ENCODE measurements at places on chromosomes 3 and 15.

DNA sequence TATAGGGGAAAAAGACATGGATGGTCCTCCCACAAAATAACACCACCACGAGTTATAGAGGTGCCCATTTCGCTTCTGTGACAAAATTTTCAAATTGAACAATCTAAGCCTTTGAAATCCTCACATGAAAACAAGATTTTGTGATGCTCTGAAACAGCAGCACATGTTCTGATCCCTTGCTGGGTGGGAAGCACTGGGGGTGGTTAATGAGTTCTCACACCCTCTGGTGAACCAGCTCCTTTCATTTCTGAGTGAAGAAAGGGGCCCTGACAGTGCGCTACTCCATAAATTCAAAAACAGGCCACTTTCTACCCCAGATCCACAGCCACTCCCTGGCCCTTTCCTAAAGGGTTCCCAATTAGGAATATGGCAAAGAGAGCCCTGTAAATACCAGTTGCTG is 129.3 kb downstream of the TNIK start:
- no peaks in the 10 kb centered on the region for H3K36me3 ChIP-seq
- H3K4me1 ChIP-seq: peaks cover 11% of the 10 kb centered on the region
- DNase-seq: no peak
- no peak overlapping the region for H3K27ac ChIP-seq

- no peak overlapping the region for H3K27ac ChIP-seq
- H3K4me3 ChIP-seq: no peak overlapping the region
- peak; percentile 78 for DNase-seq
- H3K27me3 ChIP-seq: peaks cover 2% of the 10 kb centered on the region
These were observed 5.7 kb upstream of the DYNLT2B start for GRCh38 chr3:196323691-196324090.

- peaks cover 34% of the 10 kb centered on the region for H3K36me3 ChIP-seq
- no peak overlapping the region for H3K27ac ChIP-seq
- H3K4me3 ChIP-seq: no peak overlapping the region
- no peak for DNase-seq
- H3K4me1 ChIP-seq: no peaks in the 10 kb centered on the region
These were observed 85.6 kb downstream of the TJP1 start for GRCh38 chr15:29736744-29737020.

- H3K4me3 ChIP-seq: no peak overlapping the region
- no peaks in the 10 kb centered on the region for H3K36me3 ChIP-seq
- H3K27ac ChIP-seq: no peak overlapping the region
- no peaks in the 10 kb centered on the region for H3K27me3 ChIP-seq
- no peaks in the 10 kb centered on the region for H3K4me1 ChIP-seq
These were observed 9.5 kb downstream of the PPP2R3A start for GRCh38 chr3:135975053-135975452.

DNA sequence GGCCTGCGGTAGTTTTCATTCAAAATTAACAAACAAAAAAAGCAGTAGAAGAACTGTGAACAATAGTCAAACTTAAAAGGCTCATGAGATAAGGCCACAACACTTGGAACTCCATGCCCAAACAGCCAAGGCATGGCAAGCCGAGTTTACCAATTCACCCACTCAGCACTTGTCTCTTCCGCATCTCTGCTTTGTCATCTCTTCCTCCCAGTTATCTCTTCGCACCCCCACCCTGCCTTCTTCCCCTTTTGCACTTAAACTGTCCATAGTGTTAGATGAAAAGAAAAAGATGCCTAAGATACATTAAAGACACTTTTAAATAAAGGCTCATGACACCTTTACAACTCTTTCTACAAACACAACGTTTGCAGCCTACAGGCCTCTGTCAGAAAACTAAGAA is 11.1 kb downstream of the TLE3 start:
- H3K27ac ChIP-seq: no peak overlapping the region
- DNase-seq: no peak
- H3K4me3 ChIP-seq: no peak overlapping the region
- no peaks in the 10 kb centered on the region for H3K27me3 ChIP-seq
- peaks cover 65% of the 10 kb centered on the region for H3K4me1 ChIP-seq

DNA sequence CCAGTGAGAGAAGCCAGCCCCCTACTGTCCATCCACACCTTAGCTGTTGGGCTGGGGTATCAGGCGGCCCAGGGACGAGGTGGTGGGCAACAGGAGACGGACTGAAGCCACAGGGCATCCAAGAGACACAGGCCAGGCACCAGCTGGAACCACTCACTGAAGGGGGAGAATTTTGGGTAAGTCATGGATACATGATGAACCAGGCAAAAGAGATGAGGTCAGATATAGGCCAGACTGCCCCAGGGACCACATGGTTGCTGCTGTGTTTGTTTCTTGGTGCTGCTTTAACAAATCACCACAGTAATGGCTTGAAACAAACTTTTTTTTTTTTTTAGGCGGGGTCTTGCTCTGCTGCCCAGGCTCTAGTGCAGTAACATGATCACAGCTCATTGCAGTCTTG is 66.4 kb downstream of the SEMA5B start:
- H3K36me3 ChIP-seq: no peaks in the 10 kb centered on the region
- H3K27me3 ChIP-seq: no peaks in the 10 kb centered on the region
- no peak for DNase-seq
- H3K4me1 ChIP-seq: no peaks in the 10 kb centered on the region
- no peak overlapping the region for H3K27ac ChIP-seq

- DNase-seq: no peak
- no peak overlapping the region for H3K4me3 ChIP-seq
- no peaks in the 10 kb centered on the region for H3K36me3 ChIP-seq
These were observed 122.8 kb downstream of the GHSR start for GRCh38 chr3:172325461-172325860.

DNA sequence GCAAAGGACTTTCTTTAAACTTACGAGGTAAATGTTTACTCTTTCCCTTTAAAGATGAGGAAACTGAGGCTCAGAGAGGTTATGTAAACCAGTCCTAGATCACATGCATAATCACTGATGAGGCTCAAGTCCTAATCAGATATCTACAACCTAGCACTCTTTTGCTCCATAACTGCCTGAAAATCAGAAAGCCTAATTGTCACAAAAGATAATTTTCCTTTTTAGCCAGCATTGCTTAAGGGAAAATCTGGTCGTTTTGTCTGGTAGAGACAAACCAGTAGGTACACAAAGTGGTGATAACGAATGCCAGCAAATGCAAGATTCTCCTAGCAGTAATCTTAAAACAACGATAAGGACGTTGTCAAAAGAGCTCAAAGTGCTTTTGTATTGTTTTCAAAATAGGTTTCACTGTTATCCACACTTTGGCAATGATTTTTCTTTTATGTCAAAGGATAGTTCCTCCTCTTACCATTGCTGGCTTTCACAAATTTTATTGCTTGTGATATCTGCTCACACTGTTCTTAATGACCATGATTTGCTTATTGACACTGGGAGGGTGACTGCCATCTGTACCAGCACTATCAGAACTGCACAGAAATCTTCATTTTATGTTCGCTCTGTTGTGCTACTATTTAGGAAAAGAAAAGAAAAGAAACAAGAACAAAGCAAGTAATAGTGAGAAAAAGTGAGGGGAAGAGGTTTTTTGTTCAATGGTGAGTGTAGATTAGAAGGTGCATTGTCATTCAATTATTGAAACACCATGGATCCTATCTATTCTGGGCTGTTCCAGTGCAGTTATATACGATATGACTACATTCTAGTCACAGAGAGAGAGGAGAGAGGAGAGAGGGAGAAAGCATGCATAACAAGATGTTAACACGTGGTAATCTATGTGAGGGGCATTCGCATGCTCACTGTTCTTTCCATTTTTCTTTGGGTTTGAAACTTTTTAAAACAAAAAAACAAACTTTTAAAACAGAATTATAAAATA is 13.7 kb downstream of the IQCH start:
- H3K4me3 ChIP-seq: no peak overlapping the region
- H3K27me3 ChIP-seq: no peaks in the 10 kb centered on the region
- H3K4me1 ChIP-seq: no peaks in the 10 kb centered on the region
- no peaks in the 10 kb centered on the region for H3K36me3 ChIP-seq

DNA sequence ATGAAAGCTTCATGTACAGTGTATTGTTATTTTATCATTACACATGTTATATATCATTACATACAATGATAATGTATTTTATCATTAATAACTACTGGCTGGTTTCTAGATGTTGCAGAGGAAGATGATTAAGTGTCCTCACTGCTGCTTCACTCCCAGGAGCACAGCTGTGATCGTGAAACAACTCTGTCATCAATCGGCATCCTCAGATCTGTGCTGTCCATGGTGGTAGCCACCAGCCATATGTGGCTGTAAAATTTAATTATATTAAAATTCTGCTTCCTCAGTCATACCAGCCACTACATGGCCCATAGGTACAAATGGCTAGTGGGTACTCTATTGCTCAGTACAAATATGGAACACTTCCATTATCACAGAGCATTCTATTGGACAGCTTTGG is 379.4 kb upstream of the CFAP20DC start:
- H3K4me3 ChIP-seq: no peak overlapping the region
- H3K27ac ChIP-seq: no peak overlapping the region
- H3K36me3 ChIP-seq: no peaks in the 10 kb centered on the region
- no peak for DNase-seq
- no peaks in the 10 kb centered on the region for H3K27me3 ChIP-seq

- no peaks in the 10 kb centered on the region for H3K27me3 ChIP-seq
- no peaks in the 10 kb centered on the region for H3K36me3 ChIP-seq
- H3K27ac ChIP-seq: peak overlapping the region; percentile 26
These were observed 31.6 kb upstream of the TIMP4 start for GRCh38 chr3:12190221-12190807.

DNA sequence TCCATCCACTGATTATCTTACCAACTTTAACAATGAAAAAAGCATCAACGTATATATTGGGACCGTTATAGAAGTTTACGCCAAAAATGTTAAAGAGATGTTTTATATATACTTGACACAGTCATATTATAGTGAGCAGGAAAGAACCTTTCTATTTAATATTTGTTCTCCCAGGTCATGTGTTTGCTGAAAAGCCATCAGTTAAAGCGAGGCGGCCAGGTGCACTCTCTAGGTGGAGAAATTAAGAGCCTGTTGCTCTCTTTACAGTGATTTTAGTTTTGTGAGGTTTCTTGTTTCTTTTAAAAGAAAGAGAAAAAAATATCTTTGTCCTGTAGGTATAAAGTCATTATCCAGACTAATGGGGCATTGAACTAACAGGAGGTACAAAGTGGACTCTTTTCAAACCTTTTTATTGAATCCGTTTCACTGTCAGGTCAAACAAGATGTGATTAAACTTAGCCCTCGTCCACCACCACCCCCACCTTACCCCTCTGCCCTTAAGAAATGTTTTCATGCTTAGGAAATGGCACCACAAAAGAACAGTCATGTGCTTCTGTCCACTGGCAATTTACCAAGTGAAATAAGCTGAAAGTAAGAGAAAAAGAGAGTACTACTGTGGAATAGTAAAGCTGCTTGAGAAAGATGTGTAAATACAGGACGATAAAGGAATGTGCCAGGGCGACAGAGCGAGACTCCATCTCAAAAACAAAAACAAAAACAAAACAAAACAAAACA is 279.9 kb downstream of the PTPRG start:
- H3K4me3 ChIP-seq: no peak overlapping the region
- peaks cover 13% of the 10 kb centered on the region for H3K4me1 ChIP-seq
- no peaks in the 10 kb centered on the region for H3K27me3 ChIP-seq
- peak; percentile 34 for DNase-seq

- DNase-seq: peak; percentile 44
- H3K4me3 ChIP-seq: no peak overlapping the region
- no peaks in the 10 kb centered on the region for H3K4me1 ChIP-seq
- H3K36me3 ChIP-seq: no peaks in the 10 kb centered on the region
- no peak overlapping the region for H3K27ac ChIP-seq
These were observed 39.5 kb upstream of the GOLGA6B start for GRCh38 chr15:72614810-72615532.

DNA sequence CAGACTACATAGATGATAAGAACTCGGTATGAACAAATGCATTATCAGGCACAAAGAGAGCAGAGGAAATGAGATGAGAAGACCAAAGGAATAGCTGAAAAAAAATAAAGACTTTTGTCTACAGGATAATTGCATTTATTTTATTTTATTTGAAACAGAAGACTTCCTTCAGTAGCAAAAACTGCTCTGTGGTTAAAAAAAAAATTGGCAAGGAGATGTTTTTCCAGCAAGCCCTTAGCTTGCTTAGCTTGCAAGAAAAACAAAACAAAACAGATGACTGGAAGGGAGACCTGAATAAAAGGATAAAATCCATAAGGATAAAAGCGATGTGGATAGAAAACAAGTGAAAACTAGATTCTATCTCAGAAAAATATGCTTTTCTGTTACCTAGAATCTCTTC is 9.1 kb upstream of the PPM1L start:
- no peaks in the 10 kb centered on the region for H3K36me3 ChIP-seq
- H3K27me3 ChIP-seq: no peaks in the 10 kb centered on the region
- DNase-seq: no peak
- no peaks in the 10 kb centered on the region for H3K4me1 ChIP-seq

- H3K27ac ChIP-seq: no peak overlapping the region
- H3K36me3 ChIP-seq: peaks cover 43% of the 10 kb centered on the region
- no peak for DNase-seq
- no peak overlapping the region for H3K4me3 ChIP-seq
- H3K4me1 ChIP-seq: no peaks in the 10 kb centered on the region
- H3K27me3 ChIP-seq: no peaks in the 10 kb centered on the region
These were observed 38.3 kb downstream of the USF3 start for GRCh38 chr3:113658107-113658506.

- no peak overlapping the region for H3K4me3 ChIP-seq
- no peaks in the 10 kb centered on the region for H3K36me3 ChIP-seq
- no peaks in the 10 kb centered on the region for H3K4me1 ChIP-seq
- no peak overlapping the region for H3K27ac ChIP-seq
- DNase-seq: no peak
These were observed 2.2 kb upstream of the TMC3 start for GRCh38 chr15:81376231-81376630.

DNA sequence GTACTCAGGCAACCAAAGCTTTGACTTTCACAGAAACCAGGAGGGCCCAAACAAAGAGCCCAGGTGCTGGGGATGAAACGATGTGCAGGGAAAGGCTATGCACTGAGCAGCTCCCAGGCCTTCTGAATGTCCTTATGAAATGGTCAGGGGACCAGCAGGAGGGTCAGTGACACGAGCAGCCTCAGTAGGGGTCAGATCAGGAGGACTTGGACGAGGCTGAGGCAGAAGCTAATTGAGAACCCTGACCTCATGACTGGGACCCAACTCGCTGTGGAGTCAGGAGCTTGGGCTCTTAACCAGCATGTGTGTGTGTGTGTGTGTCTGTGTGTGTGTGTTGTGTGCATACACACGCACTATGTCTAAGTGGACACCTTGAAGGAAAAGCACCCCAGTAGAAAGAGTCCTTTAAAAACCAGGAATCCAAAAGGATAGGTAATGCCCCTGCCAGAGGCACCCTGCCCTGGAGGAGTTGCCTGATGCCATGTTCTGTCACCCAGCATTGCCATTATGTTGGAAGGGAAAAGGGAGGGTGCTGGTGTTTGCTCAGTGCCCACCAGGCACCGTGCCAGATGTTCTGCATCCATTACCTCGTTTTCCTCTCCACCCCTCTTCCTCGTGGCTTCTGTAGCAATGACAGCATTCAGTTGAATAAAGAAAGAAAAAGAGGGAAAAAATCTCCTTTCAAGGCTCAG is 50.9 kb downstream of the CORO2B start:
- no peak overlapping the region for H3K27ac ChIP-seq
- H3K27me3 ChIP-seq: no peaks in the 10 kb centered on the region
- no peak overlapping the region for H3K4me3 ChIP-seq
- H3K4me1 ChIP-seq: no peaks in the 10 kb centered on the region
- no peaks in the 10 kb centered on the region for H3K36me3 ChIP-seq
